RWPE2 (cell line): ENCODE measurements at places on chromosomes 2 and 18.

DNA sequence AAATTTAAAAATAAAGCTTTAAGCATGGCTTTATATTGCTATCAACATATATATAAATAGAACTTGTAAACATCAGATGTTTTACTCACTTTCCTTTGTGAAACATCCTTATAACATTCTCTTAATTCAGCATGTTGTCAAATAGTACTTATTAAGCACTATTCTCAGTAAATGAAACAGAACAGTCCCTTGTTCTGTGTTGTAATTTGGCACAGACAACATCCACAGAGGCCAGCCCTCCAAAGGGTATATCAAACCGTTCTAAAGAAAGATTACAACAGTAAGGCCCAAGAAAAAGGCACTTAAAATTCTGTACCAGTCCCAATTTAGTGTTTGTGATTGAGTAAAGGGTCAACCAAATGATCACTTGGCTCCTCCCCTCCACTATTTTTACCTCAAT is 46.0 kb downstream of the GAREM1 start:
- no peak for DNase-seq

DNA sequence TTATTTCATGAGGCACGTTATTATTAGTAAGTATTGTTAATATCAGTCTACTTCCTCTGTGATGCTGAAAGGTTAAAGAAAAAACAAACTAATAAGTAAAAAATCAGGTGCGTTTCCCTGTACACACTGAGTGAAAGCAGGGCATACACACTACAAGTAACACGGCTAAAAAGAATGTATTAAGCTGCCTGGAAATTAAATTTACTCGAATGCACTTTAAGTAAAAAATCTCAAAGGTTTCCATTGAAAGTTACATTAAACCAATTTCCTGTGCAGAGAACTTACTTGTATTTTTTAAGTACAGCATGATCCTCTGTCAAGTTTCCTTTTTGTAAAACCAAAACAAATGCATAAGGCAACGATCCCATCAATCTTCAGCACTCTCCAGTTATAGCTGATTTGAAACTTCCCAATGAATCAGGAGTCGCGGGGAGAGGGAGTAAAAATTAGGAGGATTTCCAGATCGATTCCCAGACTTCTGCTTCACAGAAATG is 633 bp downstream of the BCL2 start:
- no peak for DNase-seq

DNA sequence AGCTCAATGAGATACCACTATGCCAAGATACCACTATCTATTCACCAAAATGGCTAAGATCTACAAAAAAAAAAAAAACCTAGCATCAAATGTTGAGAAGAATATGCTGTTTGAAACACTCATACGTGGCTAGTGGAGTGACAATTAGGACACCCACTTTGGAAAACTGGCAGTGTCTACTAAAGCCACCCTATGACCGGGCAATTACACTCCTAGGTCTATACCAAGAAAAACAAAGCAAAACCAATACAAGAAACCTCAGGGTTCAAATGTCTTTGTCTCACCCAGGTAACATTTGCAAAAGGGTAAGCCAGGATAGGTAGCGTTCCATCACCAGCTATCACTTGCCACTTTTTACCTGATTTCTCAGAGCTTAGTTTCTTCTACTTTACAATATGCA is 123.6 kb upstream of the CAB39 start:
- DNase-seq: no peak

GRCh38 chr18:35122586-35123224 is 81.5 kb downstream of the MAPRE2 start:
- DNase-seq: no peak

DNA sequence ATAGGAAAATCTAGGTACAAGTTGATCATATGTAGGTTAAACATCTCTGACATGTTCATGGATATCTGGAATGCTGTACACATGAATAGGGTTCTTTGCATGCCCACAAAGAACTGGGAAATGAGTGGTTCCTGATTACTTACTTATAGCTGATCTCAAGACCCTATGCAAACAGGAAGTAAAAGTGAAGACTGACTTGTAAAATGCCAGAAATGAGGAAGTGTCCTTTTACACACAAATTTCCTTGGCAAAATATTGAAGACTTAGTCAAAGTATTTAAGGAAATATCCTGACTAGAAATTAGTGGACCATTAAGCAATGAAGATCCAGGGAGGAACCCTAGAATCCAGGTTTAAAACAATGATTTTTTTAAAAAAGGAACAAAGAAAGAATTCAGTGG is 203.7 kb upstream of the DLGAP1 start:
- DNase-seq: no peak

DNA sequence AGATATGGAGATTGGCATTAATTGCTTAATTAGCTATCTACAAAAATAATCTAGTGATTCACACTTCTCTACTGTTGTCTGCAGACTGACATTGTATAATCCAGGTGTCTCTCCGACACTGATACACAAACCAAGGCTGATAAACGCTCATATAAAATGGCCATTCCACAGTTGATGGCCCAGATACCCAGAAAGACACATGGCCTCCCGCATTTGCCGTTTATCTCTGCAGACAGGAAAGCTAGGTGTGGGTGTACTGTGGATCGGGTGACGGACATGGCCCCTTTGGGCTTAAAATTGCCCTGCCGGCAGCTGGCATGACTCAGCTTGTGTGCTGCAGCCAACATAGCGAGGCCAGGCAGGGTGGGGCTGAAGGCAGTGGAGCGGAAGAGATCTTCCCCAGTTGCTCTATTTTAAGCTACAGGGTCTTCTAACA is 18.5 kb downstream of the PMAIP1 start:
- DNase-seq: peak; percentile 69

DNA sequence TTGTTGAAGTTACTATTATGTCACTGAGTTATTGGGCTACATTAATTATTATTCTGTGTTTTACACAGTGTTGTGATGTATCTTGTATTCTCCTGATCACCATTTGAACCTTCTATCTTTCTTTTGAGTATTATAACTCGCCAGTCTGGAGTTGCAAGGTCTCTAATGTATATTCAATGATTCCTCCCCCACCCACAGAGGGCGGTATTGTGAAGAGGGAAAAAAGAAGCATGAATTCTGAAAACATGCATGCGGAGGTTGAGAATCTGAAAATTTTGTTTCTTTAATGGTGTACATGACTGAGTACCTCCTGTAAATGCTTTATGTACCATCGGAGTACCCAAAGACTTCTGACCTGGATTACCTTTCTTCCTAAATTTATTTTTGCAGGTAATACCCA is 266.6 kb downstream of the NR4A2 start:
- no peak for DNase-seq
